NCI-H2081 (cell line): ENCODE measurements at places on chromosomes 7 and 10.
A peak's percentile ranks its signal among the peaks of the same experiment; 100 is the strongest.

DNA sequence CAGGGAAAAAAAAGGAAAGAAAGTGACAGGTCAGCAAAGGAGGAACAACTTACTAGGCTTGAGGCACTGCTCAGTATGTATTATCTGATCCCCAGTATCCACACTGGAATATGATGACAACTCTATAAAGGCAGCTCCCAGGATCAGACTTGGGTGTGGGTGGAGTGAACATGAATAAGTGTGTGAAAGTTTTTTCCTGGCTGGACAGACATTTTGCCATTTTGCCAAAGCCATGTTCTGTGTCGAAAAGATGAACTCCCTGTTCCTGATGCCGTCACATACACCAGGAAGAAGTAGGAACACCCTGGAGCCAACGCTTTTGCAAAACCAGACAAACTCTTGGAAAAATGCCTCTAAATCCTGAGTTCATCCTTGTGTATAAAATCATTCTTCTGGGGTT, 143.2 kb upstream of the MEOX2 start:
- DNase-seq = no peak

DNA sequence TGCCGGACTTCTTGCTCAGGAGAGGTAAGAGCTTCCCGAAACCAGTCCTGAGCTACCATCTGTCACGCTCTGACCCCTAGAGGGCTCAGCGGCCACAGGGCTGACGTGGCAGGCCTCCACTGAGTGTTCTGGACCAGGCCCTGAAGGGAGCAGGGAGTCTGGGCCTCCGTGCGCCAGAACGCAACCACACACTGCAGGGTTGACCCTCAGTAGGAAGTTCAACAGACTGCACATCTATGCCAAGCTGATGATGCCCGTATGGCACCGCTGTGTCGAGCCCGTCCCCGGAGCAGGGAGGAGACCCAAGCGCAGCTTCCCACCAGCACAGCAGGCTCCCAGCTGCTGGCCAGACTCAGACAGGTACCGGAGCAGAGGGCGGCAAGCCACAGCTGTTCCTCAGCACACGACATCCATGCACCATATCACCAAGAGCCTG, 39.2 kb downstream of the CAMK2B start:
- DNase-seq = no peak

DNA sequence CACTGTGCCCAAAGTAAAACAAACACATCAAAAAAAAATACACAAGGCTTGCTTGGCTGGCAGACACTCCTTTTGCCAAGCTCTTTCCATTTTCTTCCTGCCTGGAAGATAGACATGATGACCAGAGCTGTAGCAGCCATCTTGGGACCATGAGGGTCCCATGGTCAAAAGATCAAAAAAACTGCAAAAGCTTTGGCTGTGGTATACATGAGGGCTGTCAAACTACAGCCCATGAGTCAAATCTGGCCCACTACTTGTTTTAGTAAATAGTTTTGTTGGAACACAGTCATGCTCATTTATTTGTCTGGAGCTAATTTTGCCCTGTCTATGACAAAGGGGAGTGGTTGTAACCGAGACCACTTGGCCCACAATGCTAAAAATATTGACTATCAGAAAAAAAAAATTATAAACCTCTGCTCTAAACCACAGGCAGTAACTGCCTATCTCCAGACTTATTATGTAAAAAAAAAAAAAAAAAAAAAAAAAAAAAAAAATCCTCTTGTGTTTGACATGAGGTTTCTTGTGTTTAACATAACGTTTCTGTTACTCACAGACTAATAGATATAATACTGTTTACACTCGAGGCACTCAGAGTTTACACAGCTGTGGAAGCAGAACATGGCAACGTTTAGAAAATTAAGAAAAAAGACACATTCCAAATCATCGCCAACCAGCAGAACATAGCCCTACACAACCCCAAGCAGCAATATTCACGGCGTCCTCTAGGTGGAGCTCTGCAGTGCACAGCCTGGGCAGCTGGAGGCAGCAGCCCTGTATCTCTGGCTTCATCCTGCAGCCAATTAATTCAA, 36.9 kb downstream of the ASB13 start:
- peak; percentile 57 for DNase-seq

GRCh38 chr7:1027242-1028043, 16.9 kb upstream of the GPR146 start:
- no peak for DNase-seq

- DNase-seq = no peak
Measured at GRCh38 chr10:75397496-75398199, 3.9 kb downstream of the ZNF503 start.

DNA sequence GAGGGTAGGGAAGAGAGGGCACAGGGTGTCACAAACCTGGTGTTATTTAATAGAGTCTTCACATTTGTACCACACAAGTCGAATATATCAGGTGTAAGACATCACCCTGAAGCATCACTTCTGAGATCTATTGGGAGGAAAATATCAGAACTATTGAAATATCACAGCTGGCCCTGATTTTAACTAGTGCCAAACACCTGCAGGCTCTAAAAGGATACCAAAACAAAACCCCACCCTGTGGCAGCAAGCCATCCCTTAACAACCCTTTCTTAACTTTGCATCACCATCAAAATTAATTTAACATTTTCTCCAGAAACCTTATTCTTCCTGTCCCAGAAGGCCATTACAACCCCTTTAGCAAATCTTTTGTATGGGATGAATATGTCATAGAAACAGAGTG, 365.4 kb downstream of the SUGCT start:
- DNase-seq = no peak

GRCh38 chr7:36300696-36301350, 88.8 kb upstream of the ANLN start:
- no peak for DNase-seq

GRCh38 chr10:77844713-77845445, 81.7 kb downstream of the DLG5 start:
- DNase-seq = no peak
